ENCODE measurements at places on chromosomes 1 and 21.

DNA sequence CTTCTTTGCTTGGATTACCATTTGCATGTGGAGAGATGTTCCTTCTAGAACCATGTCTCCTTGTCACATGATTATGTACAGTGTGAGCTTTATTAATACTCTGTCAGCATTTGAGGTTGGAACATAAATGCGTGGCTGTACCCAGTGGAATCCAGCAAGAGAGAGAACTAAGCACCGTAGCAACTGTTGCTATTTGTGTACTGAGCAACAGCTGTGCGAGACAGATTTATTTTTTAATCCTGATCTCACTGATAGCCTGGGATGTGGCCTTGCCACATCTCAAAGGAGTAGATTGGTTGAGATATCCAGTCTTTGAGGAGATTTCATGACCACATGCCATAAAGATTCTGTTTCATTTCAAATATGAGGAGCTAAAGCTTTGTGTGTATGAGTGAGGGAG is 43.4 kb downstream of the KIF1B start:
- no peak for DNase-seq

DNA sequence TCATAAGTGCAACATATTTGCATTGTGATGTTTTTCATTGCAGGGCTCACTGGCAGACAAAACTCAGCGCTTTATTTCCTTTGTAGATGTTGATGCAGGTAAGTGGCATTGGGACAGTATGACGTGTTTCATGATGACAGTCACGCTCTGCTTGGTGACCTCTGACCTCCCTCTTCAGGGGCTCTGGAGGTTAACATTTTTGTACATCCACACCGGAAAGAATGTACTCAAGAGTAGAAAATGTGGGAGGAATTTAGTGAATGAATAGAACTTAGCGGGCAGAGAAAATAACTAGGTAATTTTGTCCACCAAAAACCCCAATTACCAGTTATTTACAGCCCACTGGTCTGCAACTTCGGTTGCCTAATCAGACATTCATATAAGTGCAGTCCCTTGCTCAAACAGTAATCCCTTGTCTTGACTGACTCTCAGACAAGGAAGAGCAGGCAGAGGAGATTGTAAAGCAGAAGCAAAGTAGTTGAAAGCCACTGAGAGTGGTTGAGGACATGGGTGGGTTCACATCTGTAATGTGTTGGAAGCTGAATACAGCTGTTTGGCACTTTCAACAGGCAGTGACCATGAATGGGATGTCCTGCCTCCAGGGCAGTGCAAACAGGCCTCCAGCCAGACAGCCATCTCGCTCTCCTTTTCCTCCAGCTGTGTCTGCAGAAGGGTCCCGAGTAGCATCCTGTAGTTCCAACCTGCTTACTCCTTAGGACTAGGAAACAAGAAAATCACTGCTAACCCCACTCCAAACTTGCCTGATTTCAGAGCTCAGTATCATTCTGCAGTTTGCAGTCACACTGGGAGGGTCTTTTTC is 188.9 kb downstream of the NRIP1 start:
- no peak for DNase-seq

DNA sequence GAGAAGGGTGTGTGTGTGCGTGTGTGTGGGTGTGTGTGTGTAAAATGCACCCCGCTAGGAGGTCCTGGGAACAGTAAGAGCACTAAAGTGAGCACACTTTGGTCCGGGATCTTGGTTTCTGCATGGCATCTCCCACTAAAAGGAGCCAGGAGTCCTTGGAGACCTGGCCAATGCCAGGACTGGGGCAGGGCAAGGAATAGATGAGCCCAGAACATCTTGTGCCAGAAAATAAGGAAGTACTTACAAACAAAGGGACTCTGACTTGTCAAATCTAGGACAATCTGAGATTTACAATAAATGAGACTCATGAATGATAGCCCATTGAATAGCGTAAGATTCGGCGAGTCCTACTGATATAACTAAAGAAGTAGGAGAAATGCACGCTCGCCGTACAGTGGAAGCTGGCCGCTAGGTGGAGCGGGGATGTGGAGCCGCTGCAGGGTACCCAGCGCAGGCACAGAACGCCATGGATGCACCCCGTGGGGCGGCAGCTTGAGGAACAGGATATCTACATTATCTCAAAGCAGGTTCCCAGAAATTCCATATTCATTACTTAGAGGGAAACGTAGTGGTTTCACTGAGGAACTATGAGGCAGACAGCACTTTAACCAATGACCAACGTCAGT is 7.1 kb downstream of the SLC37A1 start:
- no peak for DNase-seq

GRCh38 chr1:13550663-13551062 is 33.0 kb upstream of the PDPN start:
- no peak for DNase-seq

GRCh38 chr1:149937759-149938158 is 1.1 kb upstream of the MTMR11 start:
- DNase-seq, result no peak

GRCh38 chr1:93976711-93977597 is 67.7 kb upstream of the GCLM start:
- no peak for DNase-seq

GRCh38 chr21:46182548-46183336 is 1.5 kb downstream of the SPATC1L start:
- no peak for DNase-seq

GRCh38 chr1:167981933-167982332 is 45.1 kb upstream of the MPC2 start:
- DNase-seq, result no peak

GRCh38 chr1:14371771-14372497 is 226.6 kb upstream of the KAZN start:
- DNase-seq, result no peak

DNA sequence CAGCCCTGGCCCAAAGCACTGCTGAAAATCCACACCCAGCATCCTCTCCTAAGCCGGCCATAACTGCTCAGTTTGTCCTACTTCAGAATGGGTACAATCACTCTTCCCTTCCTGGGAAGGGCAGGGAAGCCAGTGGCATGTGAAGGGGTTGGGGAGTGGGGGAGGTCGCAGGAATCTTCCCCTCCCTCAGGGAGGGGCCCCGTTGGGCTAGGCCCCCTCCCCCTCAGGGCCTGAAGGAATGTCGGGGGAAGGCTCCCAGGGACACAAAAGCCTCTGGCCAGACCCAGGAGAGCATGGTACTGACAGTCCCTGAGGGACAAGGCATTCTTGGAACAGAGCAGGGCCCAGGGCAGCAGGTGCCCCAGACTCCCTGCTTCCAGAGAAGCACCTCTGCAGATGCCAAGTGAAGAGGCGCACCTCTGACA is 1.2 kb downstream of the ELOVL1 start:
- no peak for DNase-seq

DNA sequence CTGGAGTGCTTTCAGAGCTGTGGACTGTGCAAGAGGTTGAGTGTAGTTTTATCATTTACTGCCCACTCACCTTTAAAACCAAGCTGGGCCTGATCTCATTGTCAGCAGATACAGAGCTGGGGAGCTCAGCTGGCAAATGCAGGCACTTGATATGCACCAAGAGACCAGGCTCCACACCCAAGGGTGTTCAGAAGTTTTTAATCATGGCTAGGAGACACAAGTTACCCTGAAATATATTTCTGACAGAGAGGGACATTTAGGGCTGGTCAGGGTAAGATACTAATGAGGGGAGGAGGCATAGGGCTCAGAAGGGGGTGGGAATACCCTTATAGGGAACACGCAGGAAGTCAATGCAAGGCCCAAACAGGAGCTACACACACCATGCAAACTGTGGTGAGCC is 153.7 kb downstream of the ELAVL4 start:
- DNase-seq, result no peak

DNA sequence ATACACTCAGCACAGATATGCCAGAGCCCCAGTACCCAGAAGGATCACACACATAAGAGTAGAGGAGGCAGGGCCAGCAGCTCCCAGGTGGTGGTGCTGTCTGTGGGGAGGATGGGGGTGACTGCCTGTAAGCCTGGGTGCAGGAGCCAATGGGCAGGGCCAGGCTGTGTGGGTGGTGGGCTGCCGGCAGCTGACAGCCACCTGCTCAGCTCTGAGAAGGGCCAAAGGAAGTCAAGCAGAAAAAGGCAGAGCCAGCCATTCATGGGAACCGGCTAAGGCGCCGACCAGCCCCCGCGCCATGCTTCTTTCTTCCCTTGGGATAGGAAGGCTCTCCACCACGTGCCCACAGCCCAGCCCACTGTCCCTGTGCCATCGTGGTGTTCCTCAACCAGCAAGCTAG is 14.1 kb downstream of the PIK3C2B start:
- no peak for DNase-seq

DNA sequence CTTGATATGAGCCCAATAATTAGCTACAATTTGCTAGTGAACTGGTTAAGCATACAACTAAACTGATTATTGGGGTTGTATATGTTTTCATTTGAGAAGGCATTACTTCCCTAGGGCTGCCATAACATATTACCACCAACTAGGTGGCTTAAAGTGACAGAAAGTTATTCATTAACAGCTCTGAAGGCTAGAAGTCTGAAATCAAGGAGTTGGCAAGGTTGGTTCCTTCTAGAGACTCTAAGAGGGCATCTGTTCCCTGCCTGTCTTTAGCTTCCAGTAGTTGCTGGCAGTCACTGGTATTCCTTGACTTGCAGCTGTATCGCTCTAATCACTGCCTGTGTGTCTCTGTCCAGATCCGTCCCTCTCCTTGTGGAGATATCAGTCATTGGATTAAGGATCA is 86.3 kb downstream of the LHX9 start:
- no peak for DNase-seq

DNA sequence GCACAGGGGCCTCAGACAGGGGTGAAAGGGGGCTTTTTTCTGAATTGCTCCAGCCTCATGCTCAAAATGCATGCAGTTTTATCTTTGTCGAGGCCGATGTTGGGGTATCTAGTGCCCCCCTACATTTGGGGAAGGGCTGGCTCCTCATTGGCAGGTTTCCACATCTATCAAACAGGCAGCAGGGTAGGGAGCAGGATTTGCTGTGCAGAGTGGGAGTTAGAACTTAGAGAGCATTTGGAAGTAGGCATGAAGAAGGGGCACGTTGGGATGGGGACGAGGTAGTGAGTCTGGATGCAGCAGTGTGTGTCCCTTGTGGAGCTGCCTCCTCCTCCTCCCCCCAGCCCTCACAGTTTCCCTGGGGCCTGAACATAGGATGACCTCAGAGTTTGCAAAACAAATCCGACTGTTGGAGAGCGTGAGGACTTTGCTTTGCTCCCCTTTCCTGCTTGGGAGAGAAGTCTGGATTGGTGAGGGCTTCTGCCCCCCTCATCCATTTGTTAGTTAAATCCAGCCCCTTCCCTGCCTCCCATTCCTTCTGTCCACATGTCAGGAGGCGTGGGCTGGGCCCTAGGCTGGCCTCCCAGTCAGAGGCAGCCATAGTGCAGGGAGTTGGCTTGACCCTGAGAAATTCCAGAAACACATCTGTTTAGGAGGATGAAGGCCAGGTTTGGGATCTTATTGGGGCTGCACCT is 36.9 kb upstream of the GPR37L1 start:
- no peak for DNase-seq

Data from stimulated activated CD8-positive, alpha-beta memory T cell treated with anti-CD3 and anti-CD28 coated beads, Interleukin-4, amount 100 ng/mL, for 4 hours (primary cell).